Mucosa of gallbladder (tissue), 1 donor: ENCODE measurements at places on chromosomes 2 and 18. TPM values are rescaled to one million over a fixed set of nuclear protein-coding genes. Genes with fewer than 3 reads are reported as not detected.

DNA sequence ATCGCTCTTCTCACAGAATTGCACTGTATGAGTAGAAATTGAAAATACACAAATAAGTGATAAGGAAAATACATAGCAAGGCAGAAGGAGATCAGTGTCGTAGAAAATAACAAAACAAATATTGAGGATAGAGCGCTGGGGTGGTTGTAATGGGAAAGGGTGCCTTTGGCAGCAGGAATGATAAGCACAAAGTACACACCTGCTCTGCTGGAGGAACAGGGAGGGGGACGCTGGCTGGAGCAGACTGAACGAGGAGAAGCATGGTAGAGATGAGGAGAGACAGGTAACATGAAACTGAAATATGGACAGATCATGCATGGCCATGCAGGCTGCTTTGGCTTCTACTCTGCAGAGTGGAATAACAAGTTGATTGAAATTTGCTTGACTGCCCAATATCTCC is 181.2 kb upstream of the FSHR start:
- DNase-seq: no peak

DNA sequence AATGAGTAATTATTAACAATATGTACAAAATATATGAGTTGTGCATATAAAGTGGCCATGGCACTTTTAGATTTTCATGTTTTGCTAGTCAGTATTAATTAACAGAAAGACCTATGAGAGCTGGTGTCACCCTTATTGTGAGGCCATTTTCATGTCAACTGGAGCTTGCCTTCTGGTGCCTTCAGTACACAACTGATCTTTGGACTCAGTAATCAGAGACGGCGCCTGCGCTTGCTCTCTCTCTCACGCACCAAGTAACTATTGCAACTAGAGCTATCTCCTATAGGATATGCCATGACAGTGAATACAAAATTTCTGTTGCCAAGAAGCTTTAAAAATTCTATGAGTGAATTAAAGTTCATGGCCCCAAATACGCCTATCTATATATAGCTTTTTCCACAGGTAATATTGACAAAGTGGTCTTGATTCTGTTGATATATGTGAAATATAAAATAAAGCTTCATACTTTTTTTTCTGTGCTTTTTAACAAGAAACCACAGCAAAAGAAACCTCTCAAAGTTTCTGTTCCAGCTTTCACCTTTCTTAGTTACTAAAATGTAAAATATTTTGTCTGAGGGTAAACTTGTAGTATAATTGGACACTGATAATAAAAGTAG is 2.9 kb downstream of the SERTAD2 start:
- DNase-seq: peak; percentile 71

- DNase-seq: no peak
Observed at GRCh38 chr2:102159295-102159694, 16.7 kb downstream of the IL1R1 start.

DNA sequence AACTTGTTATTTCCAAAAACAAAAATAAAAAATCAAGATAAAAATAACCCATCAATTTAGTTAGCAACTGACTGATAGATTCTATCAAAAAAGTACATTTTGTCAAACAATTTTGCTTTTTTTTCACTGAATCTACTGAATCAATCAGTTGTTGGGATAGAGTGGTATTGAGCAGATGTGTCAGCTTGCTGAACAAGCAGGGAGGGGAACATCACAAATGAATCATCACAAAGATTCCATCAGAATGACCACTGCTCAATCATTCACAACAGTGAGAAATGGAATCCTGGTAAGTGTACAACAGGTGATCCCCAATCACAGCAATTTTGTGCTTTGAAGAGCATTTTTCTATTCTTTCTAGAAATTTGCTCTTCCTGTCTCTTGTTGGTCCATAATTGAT is 12.3 kb upstream of the SLC14A2 start:
- no peak for DNase-seq

DNA sequence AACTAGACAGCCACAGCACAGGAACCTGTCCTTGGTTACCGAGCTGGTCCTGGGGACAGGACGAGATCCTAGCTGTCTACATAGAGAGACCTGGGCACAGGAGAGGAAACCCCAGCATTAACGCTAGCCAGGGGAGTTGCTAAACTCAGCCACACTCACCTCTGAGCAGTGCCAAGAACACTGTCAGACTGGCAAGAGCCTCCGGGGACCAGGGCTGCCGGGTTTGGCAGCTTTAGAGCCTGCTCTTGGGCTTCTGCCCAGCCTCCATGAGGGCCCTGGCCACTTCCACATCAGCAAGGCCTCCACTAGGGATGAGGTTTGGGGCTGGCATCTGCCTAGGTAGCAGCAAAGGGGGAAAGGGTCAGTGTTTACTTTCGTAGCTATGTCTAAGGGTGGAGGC is 6.7 kb downstream of the TMBIM1 start:
- DNase-seq: no peak

DNA sequence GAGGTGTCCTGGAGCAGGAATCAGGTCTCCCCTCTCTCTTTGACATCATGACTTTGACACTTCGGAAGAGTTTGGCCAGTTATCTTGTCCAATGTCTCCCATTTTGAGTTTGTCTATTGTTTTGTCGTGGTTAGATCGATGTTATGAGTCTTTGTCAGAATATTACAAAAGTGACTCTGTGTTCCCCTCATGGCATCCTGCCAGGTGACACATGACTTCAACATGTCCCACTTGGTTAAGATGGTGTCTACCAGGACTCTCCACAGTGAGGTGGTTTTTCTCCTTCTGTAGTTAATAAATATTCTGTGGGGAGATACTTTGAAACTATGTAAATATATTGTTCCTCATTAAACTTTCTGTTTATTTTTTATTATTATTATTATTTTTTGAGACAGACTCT is 76.6 kb upstream of the BZW1 start:
- DNase-seq: no peak

- DNase-seq: no peak
Observed at GRCh38 chr2:64792300-64792699, 138.6 kb upstream of the SERTAD2 start.

DNA sequence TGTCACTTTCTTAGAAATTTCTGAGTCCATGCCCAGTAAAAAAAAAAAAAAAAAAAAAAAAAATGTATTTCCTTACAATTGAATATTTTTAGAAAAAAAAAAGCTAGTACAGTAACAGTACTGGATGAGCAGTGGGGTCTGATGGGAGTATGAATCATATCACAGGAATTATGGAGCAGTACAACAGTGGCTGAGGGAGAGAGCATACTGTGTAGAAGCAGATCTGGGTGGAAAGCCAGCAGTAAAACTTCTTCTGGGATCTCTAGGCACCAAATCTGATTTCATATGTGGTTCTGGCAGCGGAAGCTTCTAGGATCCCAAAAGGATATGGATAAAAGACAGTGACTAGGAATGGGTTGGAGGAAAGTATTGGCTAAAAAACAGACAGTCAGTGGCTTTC is 414.9 kb upstream of the FSHR start:
- DNase-seq: no peak

DNA sequence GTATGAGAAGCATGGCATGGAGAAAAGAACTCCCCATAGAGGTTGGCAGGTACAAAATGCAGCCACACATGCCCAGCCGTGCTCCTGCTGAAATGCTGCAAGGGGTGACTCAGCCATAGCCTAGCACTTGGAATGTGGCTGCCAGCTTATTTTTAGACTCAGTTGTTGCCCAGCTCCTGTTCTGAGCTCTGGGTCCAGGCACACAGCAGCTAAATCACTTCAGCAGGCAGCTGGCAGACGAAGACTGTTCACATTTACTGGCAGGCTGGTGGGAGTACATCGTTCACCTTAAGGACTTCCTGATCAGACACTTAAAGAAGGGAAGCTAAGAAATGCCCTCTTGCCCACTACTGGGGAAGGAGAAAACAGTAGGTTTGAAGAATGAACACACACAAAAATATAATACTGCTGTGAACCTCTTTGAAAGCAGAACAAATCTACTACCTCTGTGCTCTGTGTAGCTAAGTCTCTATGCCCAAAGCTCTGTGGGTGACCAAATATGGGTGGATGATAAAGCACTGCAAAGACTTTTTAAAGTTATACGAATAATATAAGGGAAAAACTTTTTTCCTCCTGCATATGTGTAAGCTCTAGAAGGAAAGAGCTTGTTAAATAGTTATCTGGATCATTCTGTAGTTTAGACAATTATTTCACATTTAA is 146.1 kb downstream of the LNPK start:
- DNase-seq: peak; percentile 10

DNA sequence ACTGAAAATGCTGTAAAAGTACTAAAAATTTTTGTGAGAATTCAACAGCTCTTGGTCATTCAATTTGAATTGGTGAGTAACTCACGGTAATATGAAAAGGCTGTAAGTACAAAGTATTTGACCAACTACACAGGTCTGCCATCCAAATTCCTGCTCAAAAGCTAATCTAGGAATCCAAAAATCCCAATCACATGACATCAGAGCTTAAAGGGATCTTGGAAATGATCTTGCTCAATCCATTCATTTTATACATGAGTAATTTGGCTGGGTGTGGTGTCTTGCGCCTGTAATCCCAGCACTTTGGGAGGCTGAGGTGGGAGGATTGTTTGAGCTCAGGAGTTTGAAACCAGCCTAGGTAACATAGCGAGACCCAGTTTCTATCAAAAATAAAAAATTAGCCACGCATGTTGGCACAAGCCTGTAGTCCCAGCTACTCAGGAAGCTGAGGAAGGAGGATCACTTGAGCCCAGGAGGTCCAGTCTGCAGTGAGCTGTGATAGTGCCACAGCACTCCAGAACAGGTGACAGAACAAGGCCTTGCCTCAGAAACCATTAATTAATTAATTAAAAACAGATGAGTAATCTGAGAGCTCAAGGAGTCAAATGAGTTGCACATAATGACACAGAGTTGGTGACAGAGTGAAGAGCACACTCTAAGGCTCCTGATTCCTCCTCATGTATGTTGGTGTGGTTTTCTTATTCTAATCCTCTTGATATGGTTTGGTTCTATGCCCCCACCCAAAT is 19.8 kb downstream of the SPIRE1 start:
- DNase-seq: no peak

DNA sequence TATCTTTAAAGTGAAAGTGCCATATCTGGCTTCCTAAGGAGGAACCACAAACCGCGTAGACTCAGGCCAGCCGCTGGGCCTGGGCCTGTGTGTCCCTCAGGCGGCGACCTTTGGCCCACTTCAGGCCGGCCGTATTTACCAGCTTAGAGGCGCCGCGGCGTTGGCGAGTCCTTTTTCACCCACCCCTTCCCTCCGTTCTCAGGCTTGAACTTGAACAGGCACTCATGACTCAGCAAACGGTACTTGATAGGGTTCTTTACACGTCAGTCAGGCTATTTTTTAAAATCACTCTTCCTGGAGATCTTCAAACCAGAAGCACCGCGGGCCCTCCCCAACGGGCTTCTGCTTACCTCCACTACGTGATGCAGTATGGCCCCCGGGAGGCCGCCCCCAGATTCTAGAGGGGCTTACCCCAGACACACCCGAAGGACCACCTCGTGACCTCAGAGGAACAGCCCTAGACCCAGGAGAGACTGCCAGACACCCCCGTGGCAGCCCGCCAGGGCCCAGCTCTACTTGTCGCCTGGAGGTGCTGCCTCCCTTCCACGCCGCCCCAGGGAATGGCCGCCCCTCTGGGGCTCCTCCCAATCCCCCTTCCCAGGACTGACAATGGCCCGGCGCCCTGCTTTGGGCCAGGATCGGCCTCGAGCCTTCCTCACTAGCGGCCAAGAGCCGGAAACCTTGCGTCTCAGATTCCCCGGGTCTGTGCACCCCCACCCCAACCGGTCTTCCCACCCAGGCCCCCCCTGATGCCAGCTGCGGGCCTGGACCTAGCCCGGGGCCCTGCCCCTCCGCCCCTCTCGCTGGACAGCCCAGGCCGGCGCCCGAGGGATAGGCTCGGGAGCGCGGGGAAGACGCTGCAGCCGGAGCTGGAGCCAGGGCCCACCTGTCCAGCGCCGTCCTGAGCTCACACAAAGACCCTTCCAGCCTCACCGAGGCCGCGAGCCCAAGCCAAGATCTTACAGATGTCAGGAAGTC is 33.8 kb upstream of the IMPA2 start:
- DNase-seq: peak; percentile 94

GRCh38 chr2:12804091-12804856 is 87.5 kb downstream of the TRIB2 start:
- DNase-seq: no peak

- DNase-seq: no peak
Observed at GRCh38 chr2:227933884-227934283, 62.5 kb downstream of the DAW1 start.

DNA sequence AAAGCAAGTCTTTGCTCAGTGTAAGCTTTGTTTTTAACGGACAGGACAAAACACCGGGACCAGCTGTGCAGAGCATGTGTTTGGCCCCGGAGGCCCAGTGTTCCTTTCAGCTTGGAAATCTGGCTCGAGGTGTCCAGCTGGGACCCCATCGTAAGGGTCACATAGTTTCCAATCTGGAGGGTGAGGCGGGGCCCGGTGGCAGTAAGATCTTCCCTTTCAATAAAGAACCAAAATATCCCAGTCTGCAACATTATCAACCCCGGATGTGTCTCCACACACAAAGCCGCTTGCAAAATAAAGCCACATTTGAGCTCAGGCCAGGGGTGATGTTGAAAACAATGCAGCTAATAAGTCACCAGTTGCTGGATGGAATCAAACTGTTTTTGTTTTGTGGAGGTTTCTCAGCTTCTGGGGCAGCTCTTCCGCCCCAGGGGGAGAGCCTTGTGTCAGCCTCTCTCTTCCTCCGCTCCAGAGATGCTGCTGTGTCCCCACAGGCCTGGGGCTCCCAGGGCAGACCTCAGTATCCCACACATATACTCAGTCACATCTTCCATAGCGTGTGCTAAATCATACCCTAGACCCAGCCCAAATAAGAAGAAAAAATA is 138.6 kb upstream of the GLI2 start:
- peak; percentile 53 for DNase-seq

DNA sequence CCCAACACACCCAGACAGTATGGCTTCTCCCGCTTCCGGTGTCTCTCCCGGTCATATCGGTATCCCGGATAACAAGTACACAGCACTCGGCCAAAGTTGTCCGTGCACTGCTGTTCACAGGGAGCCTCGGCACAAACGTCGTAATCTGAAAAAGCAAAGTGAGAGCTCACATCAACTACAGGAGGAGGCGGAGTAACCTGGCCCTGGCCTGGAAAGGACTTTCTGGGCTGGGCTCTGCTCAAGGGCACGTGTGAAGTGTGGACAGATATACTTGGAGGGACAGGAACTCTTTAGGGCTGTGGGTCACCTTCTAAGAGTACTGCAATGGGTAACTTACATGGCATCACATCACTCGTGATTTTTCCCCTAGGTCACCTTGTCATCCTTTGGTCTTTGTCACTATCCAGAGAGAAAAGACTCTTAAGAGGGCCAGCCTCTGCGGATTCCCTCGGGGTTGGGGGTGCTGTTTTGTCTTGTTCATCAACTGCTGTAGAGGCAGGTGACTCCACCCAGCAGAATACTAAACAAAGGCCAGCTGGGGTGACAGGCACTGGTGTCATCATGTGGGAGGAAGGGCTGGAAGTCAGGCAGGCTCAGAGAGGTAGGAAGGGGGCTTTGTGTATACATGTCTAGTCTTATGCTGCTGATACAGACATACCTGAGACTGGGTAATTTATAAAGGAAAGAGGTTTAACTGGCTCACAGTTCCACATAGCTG is 110.6 kb upstream of the LMAN1 start:
- no peak for DNase-seq

Gene CAD
- 26.7 TPM for total RNA-seq

GRCh38 chr2:210392469-210392881 is 77.5 kb upstream of the MYL1 start:
- DNase-seq: no peak

Gene AQP12B
- not detected for total RNA-seq

GRCh38 chr18:75618146-75618545 is 190.6 kb upstream of the SMIM21 start:
- no peak for DNase-seq

GRCh38 chr2:601387-601698 is 75.9 kb downstream of the TMEM18 start:
- DNase-seq: no peak
